Aorta (tissue), 5 donors: ENCODE measurements at places on chromosomes 1 and 21. TPM values are rescaled to one million over a fixed set of nuclear protein-coding genes. Genes with fewer than 3 reads are reported as not detected.

GRCh38 chr1:7432900-7433380 is 338.2 kb upstream of the VAMP3 start:
- no peaks in the 10 kb centered on the region for H3K4me1 ChIP-seq
- no peak overlapping the region for H3K27ac ChIP-seq
- peak; percentile 25 for DNase-seq
- H3K36me3 ChIP-seq, result no peaks in the 10 kb centered on the region
- no peak overlapping the region for H3K4me3 ChIP-seq

DNA sequence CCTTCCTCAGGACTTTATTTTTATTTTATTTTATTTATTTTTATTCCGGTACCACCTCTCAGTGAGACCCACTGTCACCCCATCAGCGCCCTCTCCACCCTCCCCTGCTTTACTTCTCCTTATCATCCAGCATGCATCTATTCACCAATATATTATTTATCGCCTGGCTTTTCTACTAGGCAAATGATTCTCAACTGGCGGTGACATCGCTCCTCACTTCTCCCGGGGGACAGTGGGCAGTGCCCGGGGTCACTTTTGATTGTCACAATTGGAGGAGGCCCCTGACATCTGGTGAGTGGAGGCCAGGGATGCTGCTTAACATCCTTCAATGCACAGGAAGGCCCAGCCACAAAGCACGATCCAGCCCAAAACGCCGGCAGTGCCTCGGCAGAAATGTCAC is 138.7 kb downstream of the ETS2 start:
- no peak overlapping the region for H3K27ac ChIP-seq
- no peak overlapping the region for H3K4me3 ChIP-seq

DNA sequence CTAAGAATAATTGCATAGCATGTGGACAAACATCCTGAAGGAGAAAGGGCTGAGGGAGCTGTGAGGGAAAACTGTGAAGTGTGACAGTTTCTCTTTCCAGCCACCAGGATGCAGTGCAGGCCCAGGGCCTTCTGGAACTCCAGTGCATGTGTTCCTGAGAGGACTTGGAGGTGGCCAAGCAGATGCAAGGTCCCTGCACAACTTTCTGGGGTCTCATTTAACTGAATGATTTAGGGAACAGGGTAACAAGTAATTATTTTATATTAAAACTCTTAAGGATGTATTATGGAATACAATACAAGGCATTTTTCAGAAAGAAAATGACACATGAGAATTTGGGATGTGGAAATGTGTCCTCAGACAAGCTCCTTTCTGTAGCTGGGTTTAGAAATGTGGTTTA is 61.2 kb upstream of the MCOLN3 start:
- no peaks in the 10 kb centered on the region for H3K36me3 ChIP-seq
- no peak overlapping the region for H3K27ac ChIP-seq
- H3K4me1 ChIP-seq, result no peaks in the 10 kb centered on the region
- no peak overlapping the region for H3K4me3 ChIP-seq
- peak; percentile 69 for DNase-seq
- H3K27me3 ChIP-seq, result no peaks in the 10 kb centered on the region

DNA sequence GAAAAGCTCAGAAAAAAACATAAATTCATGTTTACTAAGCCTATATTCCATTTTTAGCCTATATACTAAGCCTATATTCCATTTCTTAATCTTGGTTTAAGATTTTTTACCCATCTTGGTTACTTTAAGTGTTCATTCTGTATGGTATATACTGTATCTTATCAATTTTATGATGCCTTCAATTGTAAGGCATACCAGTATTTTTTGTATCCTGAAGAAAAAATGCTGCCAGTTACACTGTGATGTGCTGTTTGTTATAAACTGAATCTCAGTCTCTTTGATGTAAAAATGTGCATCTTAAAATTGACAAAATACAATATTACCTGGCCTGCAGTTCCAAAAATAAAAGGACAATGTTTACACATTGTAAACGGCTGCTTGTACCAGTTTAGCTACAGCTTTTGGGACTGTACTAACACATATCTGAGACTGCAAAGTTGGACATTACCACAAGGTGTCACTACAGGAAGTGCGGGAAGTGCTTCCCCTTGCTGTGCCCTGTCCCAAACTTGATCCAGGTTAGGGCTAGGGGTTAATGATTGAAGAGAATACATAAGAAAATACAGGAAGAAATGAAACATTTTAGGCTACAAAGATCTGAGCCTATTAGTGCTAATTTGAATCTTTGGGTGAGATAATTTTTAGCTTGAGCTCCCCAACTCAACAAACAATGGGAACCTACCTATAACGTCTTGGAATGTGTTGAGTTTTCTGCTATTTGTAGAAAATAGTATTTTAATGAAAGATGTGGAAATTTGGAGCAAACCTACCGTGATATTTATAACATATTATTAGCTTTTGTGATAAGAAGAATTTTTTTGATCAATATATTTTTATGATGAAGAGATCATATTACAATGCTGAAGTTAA is 108.9 kb downstream of the LBR start:
- no peaks in the 10 kb centered on the region for H3K36me3 ChIP-seq
- no peaks in the 10 kb centered on the region for H3K27me3 ChIP-seq
- no peak overlapping the region for H3K27ac ChIP-seq
- no peaks in the 10 kb centered on the region for H3K4me1 ChIP-seq
- no peak overlapping the region for H3K4me3 ChIP-seq

GRCh38 chr1:100597784-100598183 is 59.8 kb downstream of the GPR88 start:
- no peak overlapping the region for H3K4me3 ChIP-seq
- no peak for DNase-seq
- H3K27me3 ChIP-seq, result no peaks in the 10 kb centered on the region
- no peaks in the 10 kb centered on the region for H3K4me1 ChIP-seq
- H3K36me3 ChIP-seq, result no peaks in the 10 kb centered on the region
- H3K27ac ChIP-seq, result no peak overlapping the region

- no peak overlapping the region for H3K4me3 ChIP-seq
- no peak for DNase-seq
- no peak overlapping the region for H3K27ac ChIP-seq
- H3K36me3 ChIP-seq, result no peaks in the 10 kb centered on the region
- no peaks in the 10 kb centered on the region for H3K4me1 ChIP-seq
Observed at GRCh38 chr1:109631513-109632505, 12.2 kb downstream of the AMPD2 start.

SPAG17 gene
- 0.06 TPM for total RNA-seq

DNA sequence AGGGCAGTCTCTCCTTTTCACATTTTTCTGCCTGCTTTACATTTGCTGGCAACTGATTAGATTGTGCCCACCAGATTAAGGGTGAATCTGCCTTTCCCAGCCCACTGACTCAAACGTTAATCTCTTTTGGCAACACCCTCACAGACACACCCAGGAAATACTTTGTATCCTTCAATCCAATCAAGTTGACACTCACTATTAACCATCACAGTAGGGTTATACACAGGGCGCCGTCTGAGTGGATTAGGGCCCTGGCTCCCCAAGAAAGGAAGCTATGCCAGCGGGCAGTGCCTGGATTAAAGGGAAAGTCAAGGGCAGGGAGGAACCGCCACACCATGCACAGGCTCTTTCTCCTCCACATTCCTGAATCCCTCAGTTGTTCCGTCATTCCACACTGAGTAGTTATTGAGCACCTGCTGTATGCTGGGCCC is 56.2 kb downstream of the EVA1C start:
- no peak overlapping the region for H3K4me3 ChIP-seq
- H3K36me3 ChIP-seq, result peaks cover 4% of the 10 kb centered on the region
- no peak overlapping the region for H3K27ac ChIP-seq
- no peak for DNase-seq
- H3K27me3 ChIP-seq, result no peaks in the 10 kb centered on the region
- H3K4me1 ChIP-seq, result no peaks in the 10 kb centered on the region

DNA sequence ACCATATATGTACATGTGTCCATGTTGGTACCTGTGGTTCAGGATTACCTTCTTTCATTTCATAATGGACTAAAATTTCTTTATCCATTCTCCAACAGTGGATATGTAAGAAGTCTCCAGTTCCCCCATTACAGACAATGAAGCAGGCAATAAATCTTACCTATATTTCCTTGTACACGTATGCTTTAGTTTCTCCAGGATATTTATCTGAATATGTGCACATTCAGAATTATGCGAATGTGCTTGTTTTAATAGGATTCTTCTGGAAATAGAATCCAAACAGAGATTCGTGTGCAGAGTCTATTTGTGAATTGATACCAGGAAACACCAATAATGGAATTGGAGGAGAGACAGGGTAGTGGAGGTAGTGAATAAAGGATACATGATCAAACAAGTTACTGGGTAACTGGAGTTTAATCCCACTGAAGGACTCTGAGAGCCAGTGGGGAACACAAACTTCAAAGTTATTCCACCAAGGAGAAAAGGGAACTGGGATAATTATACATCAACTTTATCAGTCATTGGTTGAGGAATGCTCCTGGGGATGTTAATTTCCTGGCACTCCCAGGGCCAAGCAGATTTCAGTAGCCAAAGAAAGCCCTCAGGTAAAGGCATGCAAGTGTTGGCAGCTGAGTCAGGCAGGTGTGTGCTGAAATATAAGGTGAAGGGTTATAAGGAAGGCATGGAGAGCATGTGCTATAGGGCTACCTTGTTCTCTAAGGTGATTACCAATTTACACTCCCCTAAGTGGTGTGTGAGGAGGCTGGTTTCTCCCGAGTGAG is 374.9 kb upstream of the PBX1 start:
- no peak overlapping the region for H3K4me3 ChIP-seq
- H3K27ac ChIP-seq, result no peak overlapping the region
- peaks cover under 1% of the 10 kb centered on the region for H3K27me3 ChIP-seq
- no peaks in the 10 kb centered on the region for H3K4me1 ChIP-seq
- DNase-seq, result no peak

PPOX gene
- total RNA-seq, result 30.9 TPM

- no peak overlapping the region for H3K27ac ChIP-seq
- no peaks in the 10 kb centered on the region for H3K4me1 ChIP-seq
- H3K36me3 ChIP-seq, result no peaks in the 10 kb centered on the region
- DNase-seq, result no peak
- no peaks in the 10 kb centered on the region for H3K27me3 ChIP-seq
Observed at GRCh38 chr1:91098299-91098906, 76.6 kb upstream of the ZNF644 start.

DNA sequence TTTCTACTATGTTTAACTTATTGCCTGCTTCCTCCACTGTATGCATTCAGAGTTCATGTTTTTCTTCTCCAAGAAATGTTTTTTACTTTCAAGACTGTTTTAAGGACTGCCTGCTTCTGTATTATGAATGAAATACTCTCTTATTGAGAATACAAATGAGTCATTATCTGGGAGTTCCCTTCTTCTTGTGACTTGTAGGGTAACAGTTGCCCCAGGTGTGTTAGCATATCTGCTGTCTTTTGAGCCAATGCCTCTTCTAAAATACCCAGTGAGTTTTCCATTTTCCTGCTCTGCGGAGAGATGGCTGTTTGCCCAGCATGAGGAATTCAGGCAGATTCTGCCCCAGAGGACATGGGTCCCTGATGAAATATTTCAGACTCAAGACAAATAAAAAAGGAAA is 34.1 kb upstream of the ST6GALNAC5 start:
- DNase-seq, result no peak
- no peaks in the 10 kb centered on the region for H3K36me3 ChIP-seq
- H3K4me1 ChIP-seq, result no peaks in the 10 kb centered on the region
- no peak overlapping the region for H3K27ac ChIP-seq
- no peaks in the 10 kb centered on the region for H3K27me3 ChIP-seq
- H3K4me3 ChIP-seq, result no peak overlapping the region

DNA sequence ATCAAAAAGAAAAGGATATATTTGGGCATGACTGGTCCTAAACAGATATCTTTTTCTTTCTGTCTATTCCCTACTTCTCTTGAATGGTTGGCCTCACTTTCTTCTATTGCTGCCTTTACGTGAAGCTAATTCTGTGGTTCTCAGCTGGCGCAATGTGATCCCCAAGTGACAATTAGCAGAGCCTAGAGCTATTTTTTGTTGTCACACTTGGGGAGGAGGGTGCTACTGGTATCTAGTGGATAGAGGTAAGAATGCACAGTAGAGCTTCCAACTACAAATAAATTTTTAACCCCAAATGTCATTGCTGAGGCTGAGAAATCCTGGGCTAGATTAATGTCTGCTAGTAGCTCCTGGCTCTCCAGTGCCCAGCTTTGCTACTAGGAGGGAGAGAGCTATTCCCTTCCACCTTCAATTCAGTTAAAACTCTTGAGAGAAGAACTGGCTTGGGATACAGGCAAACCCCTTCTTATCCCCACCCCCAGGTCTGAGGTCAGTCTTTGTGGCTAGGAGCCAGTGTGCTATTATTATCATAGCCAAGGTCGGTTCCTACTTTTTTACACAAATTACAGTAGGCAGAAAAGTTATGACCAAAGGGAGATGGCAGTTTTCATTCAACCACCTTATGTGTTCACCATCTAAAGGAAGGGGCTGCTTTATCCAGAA is 102.1 kb downstream of the SNX7 start:
- no peaks in the 10 kb centered on the region for H3K36me3 ChIP-seq
- no peak overlapping the region for H3K4me3 ChIP-seq
- H3K27me3 ChIP-seq, result no peaks in the 10 kb centered on the region
- H3K4me1 ChIP-seq, result no peaks in the 10 kb centered on the region
- H3K27ac ChIP-seq, result no peak overlapping the region
- no peak for DNase-seq

DNA sequence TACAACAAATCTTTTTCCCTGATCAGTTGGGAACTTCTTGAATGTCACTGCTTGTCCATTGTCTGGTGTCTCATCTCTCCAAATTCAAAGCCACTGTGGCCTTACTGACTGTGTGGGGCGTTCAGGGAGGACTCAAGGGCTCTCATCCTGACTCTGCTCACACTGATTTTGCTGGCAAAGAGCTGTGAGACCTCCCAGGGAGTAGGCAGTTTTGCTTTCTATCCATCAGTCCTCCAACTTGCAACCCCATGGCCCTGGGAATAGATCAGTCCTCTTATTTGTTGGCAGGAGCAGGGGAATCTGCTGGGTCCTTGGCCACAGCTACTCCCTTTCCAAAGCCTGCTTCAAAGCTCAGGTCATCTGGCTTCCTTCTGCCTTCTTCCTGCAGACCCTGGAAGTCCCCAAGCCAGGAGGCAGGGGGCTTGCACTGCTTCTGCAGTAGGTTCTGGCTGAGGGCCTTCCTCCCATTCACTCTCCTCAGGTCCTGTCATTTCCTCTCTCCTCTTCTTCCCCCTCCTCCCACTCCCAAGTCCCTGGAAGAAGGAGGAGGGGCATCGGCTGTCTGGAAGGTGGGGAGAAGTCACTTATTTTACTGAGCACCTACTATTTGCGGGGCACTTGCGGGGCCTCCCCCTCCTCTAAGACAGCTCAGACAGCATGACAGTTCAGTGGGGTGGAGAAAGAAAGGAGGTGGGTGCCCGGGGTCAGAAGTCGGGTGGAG is 876 bp upstream of the NAV1 start:
- peak overlapping the region; percentile 70 for H3K4me3 ChIP-seq
- no peaks in the 10 kb centered on the region for H3K36me3 ChIP-seq
- peaks cover 5% of the 10 kb centered on the region for H3K4me1 ChIP-seq
- DNase-seq, result no peak
- H3K27ac ChIP-seq, result peak overlapping the region; percentile 4

FCAMR gene
- total RNA-seq, result not detected

- no peak overlapping the region for H3K27ac ChIP-seq
- no peaks in the 10 kb centered on the region for H3K27me3 ChIP-seq
- no peaks in the 10 kb centered on the region for H3K4me1 ChIP-seq
- no peak overlapping the region for H3K4me3 ChIP-seq
- no peak for DNase-seq
Observed at GRCh38 chr1:72394457-72394856, 112.1 kb upstream of the NEGR1 start.

- H3K4me3 ChIP-seq, result peak overlapping the region; percentile 100
- no peaks in the 10 kb centered on the region for H3K27me3 ChIP-seq
- peak; percentile 89 for DNase-seq
Observed at GRCh38 chr1:64965366-64966157, 787 bp downstream of the JAK1 start.

- DNase-seq, result no peak
- H3K4me1 ChIP-seq, result no peaks in the 10 kb centered on the region
- H3K27me3 ChIP-seq, result no peaks in the 10 kb centered on the region
- no peaks in the 10 kb centered on the region for H3K36me3 ChIP-seq
- no peak overlapping the region for H3K4me3 ChIP-seq
Observed at GRCh38 chr1:25006770-25007169, 76.7 kb upstream of the RUNX3 start.
